OCI-LY7 (cell line): ENCODE measurements at places on chromosomes 16 and 17. TPM values are rescaled to one million over a fixed set of nuclear protein-coding genes. Genes with fewer than 3 reads are reported as not detected.

GRIN2C gene
- 0.55 and 0.61 TPM in 2 replicates for total RNA-seq

GRCh38 chr17:77528516-77529327 is 388.0 kb downstream of the SEC14L1 start:
- no peak for DNase-seq

MMP2 gene
- total RNA-seq, result 0.48 TPM in 1 of 2 replicates, not detected in the other

DNA sequence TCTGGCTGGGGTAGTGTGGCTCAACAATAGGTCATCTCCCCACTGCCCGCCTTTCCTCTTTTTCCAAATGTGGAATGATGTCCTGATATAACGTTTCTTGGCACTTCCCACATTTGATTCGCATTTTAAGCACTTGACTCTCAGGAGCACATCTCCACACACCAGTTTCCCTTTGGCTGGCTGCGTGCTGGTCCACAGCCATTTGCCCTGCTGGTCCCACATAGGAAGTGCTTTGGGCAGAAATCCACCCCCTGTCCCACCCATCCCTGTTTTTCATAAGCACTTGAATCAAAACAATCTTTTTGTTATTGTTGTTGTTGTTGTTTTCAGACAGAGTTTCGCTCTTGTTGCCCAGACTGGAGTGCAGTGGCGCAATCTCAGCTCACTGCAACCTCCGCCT is 24.0 kb upstream of the TNFRSF13B start:
- DNase-seq, result no peak

- no peak for DNase-seq
Measured at GRCh38 chr16:80580109-80580832, 39.5 kb downstream of the DYNLRB2 start.

DNA sequence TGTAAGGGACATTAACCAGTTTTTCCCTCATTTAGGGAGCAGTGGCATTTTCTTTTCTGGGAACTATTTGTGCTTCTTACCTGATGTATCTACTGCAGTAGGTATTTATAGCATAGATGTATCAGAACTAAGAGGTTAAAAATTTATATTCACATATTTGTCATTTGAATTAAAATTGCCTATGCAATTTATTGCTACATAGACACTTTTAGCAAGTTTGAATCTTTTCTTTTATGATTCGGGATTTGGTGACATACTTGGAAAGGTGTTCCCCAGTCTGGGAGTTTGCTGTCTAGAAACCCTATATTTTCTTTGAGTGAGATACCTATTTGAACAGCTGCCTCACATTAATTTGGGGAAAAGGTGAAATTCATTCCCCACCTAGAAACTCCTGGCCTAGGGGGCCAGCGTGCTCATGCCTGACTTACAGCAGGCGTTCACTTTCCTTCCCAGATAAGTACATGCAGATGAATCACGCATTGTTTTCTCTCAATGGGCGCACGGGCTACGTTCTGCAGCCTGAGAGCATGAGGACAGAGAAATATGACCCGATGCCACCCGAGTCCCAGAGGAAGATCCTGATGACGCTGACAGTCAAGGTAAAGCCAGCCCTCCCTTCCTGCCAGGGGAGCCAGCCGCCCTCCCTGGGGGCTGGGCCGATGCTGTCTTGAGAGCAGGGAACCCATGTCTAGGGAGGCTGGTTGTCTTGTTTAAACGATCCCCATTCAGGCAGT is 73.8 kb downstream of the SDR42E1 start:
- DNase-seq, result no peak

ALOX15 gene
- total RNA-seq, result 1.8 TPM in 2 replicates

- no peak for DNase-seq
Measured at GRCh38 chr17:32673964-32674363, 187.2 kb downstream of the CDK5R1 start.

TBC1D3G gene
- total RNA-seq, result not detected in 2 replicates

- DNase-seq, result peak; percentile 70
Measured at GRCh38 chr17:4073983-4074830, 68.6 kb downstream of the ZZEF1 start.

ERCC4 gene
- total RNA-seq, result 20.8 and 21.6 TPM in 2 replicates

HYDIN gene
- total RNA-seq, result 0.63 TPM in 1 of 2 replicates, not detected in the other

- DNase-seq, result no peak
Measured at GRCh38 chr17:44909681-44910144, 5.6 kb downstream of the GFAP start.

- no peak for DNase-seq
Measured at GRCh38 chr17:33765871-33766270, 472.8 kb upstream of the ASIC2 start.

- DNase-seq, result peak; percentile 94
Measured at GRCh38 chr17:57552114-57552624, 192.9 kb downstream of the CCDC182 start.

DNA sequence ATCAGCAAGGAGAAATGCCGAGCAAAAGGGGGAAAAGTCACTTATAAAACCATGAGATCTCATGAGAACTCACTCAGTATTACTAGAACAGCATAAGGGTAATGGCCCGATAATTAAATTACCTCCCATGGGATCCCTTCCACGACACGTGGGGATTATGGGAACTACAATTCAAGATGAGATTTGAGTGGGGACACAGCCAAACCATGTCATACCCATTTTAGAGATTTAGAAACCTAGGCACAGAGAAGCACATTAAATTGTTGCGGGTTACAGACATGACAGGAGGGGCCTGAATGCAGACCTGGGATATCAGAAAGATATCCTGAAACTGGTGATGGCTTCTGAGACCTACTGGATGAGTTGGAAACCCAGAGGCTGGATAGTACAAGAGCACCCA is 20.1 kb downstream of the ARHGAP17 start:
- no peak for DNase-seq

DNA sequence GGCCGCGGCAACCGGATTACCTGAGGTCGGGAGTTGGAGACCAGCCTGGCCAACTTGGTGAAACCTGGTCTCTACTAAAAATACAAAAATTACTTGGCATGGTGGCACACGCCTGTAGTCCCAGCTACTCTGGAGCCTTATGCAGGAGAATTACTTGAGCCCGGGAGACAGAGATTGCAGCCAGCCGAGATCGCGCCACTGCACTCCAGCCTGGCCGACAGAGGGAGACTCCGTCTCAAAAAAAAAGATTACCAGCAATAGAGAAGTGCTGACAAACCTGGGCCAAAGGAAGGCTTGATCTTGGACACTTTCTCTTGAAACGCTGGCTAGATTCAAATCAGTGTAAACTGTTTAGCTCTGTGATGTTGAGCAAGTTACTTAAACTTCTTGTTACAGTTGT is 4.3 kb downstream of the MT1H start:
- peak; percentile 19 for DNase-seq

DNA sequence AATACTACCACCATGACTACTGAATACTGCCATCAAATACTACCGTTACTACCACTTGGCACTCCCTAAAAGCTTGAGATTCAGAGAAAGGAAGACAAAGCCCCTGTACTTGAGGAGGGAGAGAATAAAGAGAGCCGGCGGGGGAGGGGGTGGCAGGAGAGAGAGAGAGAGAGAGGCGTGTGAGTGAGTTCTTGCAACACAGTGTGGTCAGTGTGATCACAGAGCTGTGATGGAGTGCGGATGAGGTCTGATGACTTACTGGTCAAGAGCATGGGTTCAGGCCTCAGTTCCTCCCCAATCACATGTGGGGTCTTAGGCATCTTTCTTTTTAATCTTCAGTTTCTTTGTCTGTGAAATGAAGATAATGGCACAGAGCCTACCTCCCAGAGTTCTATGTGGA is 19.2 kb downstream of the PRKCB start:
- DNase-seq, result no peak

DNA sequence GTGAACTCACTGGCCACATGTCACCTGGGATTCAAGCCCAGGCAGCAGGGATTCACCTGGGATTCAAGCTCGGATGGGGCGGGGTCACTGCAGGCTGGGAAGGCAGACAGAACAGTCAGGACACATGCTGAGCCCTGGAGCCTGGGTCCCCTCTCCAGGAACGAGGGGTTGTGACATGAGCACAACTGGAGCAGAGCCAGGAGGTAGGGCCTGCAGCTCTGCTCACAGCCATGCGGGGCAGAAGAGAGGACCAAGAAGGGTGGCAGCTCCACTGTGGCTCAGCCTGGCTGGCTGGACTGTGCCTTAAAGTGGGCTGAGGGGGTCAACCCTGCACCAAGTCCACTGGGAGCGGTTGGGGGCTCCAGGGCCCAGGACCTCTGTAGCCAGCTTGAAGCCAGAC is 150.1 kb downstream of the RAB11FIP4 start:
- DNase-seq, result peak; percentile 62

DNA sequence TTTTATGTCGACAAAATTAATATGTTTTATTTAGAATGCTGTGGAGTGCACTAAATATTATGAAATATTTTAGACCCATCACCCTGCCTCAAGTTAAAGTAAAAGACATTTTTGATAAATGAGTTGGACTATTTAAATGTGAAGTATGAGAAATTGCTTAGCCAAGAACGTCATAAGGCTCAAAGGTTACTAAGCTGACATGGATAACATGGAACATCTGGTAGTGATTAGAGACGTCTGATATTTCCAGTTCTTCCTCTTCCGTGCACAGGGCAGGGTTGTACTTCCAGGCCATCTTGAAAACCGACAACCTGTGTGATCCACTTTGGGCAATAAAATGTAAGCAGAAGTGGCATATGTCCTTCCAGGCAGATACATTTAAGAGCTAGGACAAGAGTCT is 7.2 kb upstream of the CCL8 start:
- no peak for DNase-seq

TP53TG3C gene
- total RNA-seq, result not detected in 2 replicates

GRCh38 chr17:79826204-79826680 is 13.0 kb downstream of the CBX4 start:
- peak; percentile 64 for DNase-seq

GRCh38 chr16:87740441-87740840 is 25.3 kb downstream of the KLHDC4 start:
- DNase-seq, result no peak

- DNase-seq, result no peak
Measured at GRCh38 chr17:35235917-35236316, 7.0 kb upstream of the SLFN5 start.

DNA sequence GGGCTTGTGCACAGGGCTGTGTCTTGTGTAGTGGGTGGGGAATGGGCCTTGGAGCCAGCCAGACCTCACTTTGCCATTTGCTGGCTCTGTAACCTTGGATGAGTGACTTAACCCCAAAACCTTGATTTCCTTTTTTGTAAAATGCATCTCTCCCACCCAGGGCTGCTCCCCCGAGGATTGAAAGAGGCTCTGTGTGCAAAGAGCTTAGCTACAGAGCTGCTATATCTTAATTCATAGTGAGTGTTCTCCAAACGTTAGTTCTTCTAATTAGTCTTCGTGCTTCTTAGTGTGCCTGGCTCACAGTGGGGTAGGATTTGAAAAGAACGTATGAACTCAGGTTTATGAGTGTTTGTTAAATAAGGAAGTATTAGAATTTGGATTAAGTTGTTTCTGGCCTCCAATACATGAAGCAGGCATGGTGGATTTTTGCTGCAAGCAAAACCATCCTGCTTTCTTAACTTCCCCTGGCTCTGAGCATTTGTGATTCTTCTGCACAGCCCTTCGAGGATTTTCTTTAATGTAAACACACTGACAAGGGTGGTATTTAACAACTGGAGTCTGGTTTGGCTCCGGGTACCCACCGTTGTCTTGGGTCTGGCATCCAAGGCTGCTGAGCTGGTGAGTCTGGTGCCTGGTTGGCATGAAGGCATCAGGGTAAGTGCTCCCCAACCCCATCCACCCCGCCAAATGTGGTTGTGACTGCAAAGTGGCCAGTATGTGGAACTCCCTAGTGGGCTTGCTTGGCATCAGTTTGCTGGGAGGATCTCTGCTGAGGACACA is 29.7 kb downstream of the KSR1 start:
- DNase-seq, result no peak
